Endodermal cell (in vitro differentiated cells): ENCODE measurements at places on chromosomes 4 and X. TPM values are rescaled to one million over a fixed set of nuclear protein-coding genes. Genes with fewer than 3 reads are reported as not detected.
A peak's percentile ranks its signal among the peaks of the same experiment; 100 is the strongest.

Gene STIM2
- 15.0 to 24.7 TPM (median 23.2 TPM) in 3 replicates for total RNA-seq

DNA sequence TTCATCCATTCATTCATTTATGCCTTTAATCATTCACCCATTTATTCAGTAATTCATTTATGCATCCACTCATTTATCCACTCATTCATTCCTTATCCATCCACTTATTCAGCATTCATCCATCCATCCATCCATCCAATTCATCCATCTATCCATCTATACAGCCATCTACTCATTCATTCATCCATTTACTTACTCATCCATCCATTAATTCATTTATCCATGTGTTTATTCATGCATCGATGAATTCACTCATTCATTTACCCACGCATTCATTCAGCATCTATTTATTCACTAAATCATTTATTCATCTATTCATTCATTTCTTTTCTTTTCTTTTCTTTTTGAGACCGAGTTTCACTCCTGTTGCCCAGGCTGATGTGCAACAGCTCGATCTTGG lies 10.4 kb downstream of the P2RY8 start:
- H3K36me3 ChIP-seq, result no peaks in the 10 kb centered on the region
- H3K27me3 ChIP-seq, result no peaks in the 10 kb centered on the region
- DNase-seq, result no peak
- no peak overlapping the region for H3K4me3 ChIP-seq
- no peaks in the 10 kb centered on the region for H3K4me1 ChIP-seq
- no peak overlapping the region for H3K27ac ChIP-seq

GRCh38 chr4:48651914-48652313 lies 128.2 kb downstream of the FRYL start:
- no peak overlapping the region for H3K4me3 ChIP-seq
- no peak for DNase-seq
- peaks cover 5% of the 10 kb centered on the region for H3K36me3 ChIP-seq
- H3K4me1 ChIP-seq, result peaks cover 11% of the 10 kb centered on the region
- H3K27me3 ChIP-seq, result no peaks in the 10 kb centered on the region

DNA sequence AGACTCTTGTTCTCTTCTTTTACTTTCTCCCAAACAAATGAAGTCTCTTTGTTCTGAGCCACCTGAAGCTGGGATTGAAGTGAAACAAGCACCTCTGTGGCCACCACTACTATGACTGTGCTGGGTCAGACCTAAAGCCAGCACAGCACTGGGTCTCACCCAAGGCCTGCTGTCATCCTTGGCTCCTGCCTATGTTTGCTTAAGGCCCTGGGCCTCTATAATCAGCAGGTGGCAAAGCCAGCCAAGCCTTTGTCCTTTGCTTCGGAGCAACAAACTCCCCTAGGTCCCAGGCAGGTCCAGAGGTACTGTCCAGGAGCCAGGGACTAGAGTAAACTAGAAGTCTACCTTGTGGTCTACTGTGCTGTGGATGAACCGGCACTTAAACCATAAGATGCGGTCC lies 220.6 kb upstream of the ARSJ start:
- H3K27ac ChIP-seq, result no peak overlapping the region
- no peak for DNase-seq
- no peak overlapping the region for H3K4me3 ChIP-seq
- H3K36me3 ChIP-seq, result no peaks in the 10 kb centered on the region
- H3K4me1 ChIP-seq, result no peaks in the 10 kb centered on the region
- no peaks in the 10 kb centered on the region for H3K27me3 ChIP-seq

DNA sequence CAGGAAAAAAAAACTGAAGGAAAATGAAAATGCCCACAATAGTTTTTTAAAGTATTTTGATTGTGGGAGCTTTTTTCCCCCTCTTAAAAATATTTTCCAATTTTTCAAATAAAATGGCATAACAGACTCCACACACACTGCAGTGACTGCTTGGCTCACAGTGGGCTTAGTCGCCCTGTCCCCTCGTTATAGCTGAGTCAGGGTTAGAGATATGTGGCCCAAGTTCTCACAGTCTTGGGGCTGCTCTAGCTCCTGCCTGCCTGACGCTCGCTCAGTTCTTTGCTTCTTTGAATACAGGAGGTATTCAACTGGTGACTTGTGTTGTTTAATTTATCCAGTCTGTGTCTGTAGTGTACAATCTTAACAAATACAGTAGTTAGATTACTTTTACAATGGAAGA lies 47.7 kb downstream of the BEND2 start:
- no peak overlapping the region for H3K27ac ChIP-seq
- no peak overlapping the region for H3K4me3 ChIP-seq
- H3K36me3 ChIP-seq, result no peaks in the 10 kb centered on the region
- no peak for DNase-seq

DNA sequence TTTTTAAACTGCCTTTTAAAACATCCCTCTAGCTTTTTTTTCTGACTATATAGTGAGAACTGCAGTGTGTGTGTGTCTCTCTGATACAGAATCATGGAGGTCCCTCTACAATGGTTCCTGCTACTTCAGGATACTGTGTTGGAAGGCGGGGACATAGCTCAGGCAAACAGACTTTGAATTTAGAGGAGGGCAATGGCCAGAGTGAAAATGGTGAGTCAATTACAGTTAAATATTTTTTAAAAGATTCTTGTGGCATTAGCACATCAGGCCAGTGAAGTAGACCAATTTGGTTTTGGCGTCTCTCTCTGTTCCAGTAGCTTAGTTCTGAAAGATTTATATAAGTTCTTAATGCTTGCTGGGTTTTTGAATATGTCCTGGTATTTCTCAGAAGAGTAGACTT lies 47.1 kb downstream of the ALG13 start:
- no peak overlapping the region for H3K27ac ChIP-seq
- no peak for DNase-seq
- no peak overlapping the region for H3K4me3 ChIP-seq
- no peaks in the 10 kb centered on the region for H3K27me3 ChIP-seq
- H3K36me3 ChIP-seq, result peaks cover 26% of the 10 kb centered on the region

GRCh38 chrX:23742174-23742696 lies 841 bp downstream of the ACOT9 start:
- no peaks in the 10 kb centered on the region for H3K4me1 ChIP-seq
- H3K27me3 ChIP-seq, result no peaks in the 10 kb centered on the region
- no peaks in the 10 kb centered on the region for H3K36me3 ChIP-seq
- DNase-seq, result peak; percentile 66
- no peak overlapping the region for H3K27ac ChIP-seq

Gene CSAG1
- total RNA-seq, result not detected in 3 replicates

Gene CMC4
- total RNA-seq, result 4.7 and 5.2 TPM in 2 replicates

GRCh38 chr4:1137063-1137776 lies 23.9 kb upstream of the RNF212 start:
- no peaks in the 10 kb centered on the region for H3K4me1 ChIP-seq
- H3K27ac ChIP-seq, result no peak overlapping the region
- DNase-seq, result no peak
- H3K36me3 ChIP-seq, result no peaks in the 10 kb centered on the region
- H3K27me3 ChIP-seq, result peaks cover 52% of the 10 kb centered on the region
